ENCODE measurements at places on chromosomes 11 and 22.

- DNase-seq = no peak
Measured at GRCh38 chr11:66880496-66881450, 23.9 kb downstream of the LRFN4 start.

DNA sequence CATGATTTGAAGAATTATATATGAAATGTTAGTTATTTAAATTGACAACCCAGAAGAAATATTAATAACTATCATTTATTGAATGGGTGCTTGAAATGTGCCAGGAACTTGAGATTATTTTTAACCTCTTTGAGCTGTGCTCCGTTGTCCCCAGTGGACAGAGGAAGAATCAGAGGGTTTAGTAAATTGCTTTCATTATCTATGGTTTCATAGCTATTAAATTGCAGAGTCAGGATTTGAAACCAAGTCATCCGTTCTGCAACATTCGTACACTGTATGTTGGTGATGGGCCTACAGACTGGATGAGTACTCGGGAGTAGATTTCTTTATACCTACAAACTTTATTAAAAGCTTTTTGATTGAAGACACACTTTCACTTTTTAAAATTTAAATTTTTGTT lies 4.9 kb downstream of the HSD17B12 start:
- no peak for DNase-seq

DNA sequence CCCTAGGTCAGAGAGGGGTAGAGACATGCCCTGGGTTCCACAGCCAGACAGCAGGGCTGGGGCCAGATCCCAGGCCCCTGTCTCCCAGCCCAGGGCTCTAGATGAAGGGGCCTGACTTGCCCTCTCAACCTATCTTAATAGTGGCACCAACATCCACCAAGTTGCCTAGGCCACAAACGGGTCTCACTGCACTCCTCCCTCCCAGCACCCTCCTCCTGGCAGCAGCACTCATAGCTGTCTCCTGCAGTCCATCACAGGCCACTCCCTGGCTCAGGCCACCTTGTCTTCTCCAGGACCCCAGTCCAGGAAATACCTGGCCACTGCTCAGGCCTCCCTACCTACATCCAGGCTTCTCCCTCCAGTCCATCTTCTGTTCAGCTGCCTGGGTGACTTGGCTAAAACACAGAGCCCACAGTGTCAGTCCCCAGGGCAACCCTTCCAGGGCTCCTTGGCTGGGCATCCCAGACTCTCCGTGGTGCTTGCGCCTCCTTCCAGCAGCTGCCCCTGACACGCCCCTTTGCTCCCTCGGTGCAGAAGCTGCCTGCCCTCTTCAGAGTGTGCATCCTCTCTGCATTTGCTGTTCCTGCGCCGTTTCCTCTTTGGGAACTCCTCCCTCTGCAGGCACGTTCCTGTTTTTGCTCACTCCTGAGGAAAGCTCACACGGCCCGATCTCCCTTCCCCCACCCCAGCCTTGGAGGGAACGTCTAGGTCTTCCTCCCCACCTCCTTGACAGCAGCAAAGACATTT lies 40.5 kb downstream of the LRRC32 start:
- DNase-seq = no peak

DNA sequence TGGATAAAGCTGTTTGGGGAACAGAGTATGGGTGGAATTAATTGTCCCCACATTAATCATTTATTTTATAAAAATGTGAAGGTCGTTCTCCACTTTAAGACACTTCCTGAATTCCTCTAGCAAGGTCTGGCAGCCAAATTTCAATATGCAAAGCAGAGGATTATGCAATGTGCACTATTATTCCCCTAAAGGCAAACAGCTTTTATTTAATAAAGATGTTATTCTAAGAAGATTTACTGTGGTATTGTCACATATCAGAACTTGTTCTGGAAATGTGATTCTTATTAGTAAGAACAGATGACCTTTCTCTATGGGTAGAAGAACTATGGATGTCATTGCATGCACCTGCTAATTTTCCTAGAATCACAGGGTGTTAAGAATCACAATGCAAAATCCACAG lies 1128.8 kb upstream of the CCDC90B start:
- no peak for DNase-seq

DNA sequence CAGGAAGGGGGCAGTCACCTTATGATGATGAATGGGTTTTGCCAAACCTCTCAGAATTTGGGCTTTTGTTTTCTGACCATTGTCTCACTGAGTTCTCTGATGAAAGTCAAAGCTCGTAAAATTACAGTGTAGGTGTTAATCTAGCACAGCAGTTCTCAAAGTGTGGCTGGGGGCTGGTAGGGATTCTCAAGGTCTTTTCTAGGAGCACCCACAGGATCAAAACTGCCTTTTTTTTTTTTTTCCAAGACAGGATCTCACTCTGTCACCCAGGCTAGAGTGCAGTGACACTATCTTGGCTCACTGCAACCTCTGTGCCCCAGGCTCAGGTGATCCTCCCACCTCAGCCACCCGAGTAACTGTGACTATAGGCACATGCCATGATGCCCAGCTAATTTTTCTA lies 66.1 kb downstream of the C22orf31 start:
- DNase-seq = no peak

DNA sequence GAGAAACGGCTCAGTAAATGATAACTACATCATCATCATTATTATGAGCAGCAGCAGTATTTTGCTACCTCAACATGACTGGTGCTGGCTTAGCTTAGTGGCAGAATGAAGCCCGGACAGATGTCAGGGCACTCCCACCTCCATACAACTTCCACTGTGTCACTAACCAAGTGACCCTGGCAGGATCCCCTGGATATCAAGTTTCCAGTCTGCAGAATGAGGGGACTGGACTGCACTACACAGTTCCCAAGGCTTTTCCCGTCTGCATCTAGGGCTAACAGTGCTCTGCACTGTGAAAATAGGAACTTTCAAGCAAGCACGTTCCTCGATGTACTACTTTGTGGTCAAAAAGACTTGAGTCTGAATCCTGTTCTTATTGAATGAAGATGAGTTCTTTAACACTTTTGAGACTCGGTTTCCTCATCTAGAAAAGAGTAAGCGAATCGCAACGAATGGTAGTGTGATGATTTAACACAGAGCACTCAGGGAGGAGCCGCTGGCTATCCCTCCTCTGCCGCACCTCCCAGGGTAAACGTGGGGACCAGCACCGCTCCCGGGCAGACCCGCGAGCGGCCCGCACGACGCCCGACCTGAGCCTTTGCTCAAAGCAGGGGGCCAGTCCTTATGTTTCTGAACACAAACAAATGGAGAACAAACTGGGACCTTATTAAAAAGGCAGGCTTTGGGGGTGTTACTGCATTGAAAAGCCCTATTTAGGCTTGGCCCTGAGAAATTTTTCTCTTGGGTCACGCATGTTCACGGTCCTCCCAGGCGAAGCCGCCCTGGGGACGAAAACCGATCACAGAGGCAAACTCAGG lies 910 bp downstream of the CLTCL1 start:
- DNase-seq = no peak

DNA sequence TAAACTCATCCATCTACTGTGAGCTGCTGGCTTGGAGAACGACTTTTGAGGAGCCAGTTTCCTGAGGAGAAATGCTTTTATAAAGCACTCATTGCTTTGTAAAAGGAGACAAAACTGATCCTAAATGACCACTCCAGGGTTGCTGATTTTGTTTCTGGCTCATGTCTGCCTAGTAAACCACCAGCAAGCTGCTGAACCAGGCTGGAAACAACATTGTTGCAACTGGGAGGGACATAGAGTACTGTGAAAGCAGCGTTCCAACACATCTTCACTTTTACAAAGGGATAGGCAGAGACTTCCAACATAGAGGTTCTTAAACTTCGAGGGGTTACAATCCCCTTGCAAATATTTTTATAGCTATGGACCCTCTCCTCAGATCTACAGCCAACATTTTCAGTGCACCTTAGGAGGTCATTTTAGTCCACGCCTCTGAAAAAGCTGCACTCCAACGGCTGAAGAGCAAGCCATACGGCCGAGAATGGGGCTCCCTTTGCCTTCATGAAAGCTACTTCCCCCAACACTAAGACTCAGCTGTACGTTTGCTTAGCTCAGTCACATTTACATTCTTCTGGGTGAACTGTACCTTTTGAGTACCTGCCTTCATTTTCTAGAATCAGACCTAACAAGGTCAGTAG lies 54.7 kb downstream of the PANX1 start:
- DNase-seq = no peak

- no peak for DNase-seq
Measured at GRCh38 chr22:28116219-28116673, 197.2 kb upstream of the PITPNB start.

DNA sequence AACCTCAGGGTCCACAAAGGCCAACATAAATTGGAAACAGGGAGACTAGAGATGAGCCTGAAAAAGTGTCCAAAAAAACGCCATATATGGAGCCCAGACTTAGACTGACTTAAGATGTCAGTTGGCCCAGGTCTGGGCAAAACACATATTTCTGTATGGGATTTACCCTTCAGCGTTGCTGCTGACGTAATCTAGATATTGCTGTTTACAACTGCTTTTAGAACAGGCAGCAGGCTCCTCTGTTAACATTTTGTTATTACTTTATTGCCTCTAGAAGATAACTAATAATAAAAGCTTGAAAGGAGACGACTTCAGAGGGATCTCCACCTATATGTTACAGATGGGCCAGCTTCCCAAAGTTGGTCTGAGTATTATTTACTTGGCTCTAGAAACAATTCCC lies 8.7 kb downstream of the ME3 start:
- DNase-seq = no peak

DNA sequence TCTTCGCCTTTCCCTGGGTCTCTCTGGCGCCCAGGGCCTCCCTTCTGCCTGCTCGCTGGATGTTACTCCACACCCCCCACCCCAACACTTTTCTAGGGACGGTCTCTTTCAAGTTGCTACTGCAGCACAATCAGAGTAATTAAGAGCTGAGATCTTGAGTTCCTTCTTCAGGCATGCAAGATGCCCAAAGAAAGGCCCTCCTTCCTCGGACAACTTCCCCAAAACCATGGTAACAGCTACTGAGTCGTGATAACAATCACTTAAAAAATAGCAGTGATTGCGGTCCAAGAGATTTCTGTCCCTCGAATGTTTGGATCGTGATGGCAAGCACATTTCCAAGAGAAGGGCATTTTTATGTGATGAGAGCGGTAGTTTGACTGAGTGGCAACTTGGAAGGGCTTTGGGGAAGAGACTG lies 638 bp upstream of the TENM4 start:
- DNase-seq = no peak

- no peak for DNase-seq
Measured at GRCh38 chr22:20215742-20216141, 52.4 kb downstream of the RTN4R start.
